ENCODE measurements at places on chromosomes 5 and 9.

DNA sequence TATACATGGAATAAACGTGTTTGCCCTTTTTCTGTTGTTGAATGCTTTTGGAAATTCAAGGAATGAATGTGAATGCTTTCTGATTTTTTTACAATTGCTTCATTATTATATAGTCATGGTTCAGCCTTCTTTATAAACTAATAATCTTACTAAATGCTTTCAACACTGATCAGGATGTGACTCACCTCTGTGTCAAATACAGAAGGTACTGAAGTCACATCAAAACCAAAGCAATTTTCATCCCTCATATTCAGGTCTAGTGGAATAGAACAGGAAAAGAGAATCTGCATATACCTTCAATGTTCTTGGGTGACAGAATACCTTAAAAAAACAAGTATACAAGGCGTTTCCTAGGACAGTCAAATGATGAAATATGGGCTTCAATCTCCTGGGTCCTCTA lies 170.7 kb downstream of the PDE4D start:
- no peak for DNase-seq

GRCh38 chr5:81495286-81495685 lies 101.4 kb upstream of the ACOT12 start:
- no peak for DNase-seq

DNA sequence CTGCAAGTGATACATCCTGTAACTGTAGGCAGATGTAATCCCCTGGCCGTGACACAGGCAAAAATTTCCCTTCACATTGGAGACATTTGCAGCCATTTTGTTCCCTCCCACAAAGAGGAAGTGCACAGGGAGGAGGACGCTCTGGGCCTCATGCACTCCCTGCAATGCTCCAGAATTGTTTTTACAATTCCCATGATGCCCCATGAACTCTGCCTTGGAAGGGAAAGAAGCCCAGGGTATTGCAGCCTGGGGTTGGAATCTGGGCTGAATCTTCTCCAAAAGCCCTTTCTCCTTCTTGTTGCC lies 491.7 kb downstream of the CCDC171 start:
- no peak for DNase-seq

GRCh38 chr9:20382460-20383071 lies 239.7 kb downstream of the MLLT3 start:
- no peak for DNase-seq

DNA sequence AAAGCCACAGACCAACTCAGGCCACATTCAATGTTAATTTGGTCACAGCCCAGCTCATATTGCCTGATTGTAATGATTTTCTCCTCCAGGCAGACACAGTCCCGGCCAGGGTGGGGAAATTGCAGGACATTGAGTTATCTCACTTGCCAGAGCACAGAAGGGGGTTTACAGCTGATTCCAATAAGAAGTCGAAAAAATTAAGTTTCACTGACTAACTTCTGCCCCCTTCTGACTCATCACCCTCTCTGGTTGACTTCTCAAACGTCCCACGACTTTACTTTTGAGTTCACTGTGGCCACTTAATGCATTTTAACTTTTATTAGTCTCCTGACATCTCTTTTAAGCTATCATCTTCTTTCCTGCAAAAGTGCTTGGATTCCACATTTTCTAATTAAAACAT lies 321.4 kb upstream of the WWC1 start:
- DNase-seq: no peak

DNA sequence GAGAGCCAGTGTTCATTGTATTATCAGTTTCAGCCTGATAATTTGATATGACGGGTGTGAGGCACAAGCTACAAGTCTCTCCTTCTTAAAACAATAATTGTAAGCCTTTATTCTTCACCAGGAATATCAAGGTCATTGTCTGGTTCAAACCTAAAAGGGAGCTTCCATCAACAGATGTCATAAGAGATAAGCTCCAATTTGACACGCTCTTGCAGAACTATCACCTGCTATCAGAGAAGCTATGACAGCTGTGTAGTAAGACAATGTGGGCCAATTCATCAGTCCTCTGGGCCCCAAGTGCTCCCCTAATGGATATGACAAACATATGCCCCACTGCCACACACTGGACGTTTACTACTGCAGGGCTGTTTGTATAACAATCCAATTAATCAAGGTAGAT lies 1010.2 kb upstream of the DMAC1 start:
- no peak for DNase-seq

Data from stimulated activated CD8-positive, alpha-beta memory T cell treated with anti-CD3 and anti-CD28 coated beads, Interleukin-7, amount 100 ng/mL, for 1 hour (primary cell).